ENCODE measurements at places on chromosomes 3 and 15.

GRCh38 chr3:80190051-80190450 lies 422.3 kb upstream of the ROBO1 start:
- DNase-seq = no peak

GRCh38 chr3:169146179-169146665 lies 517.3 kb downstream of the MECOM start:
- peak; percentile 46 for DNase-seq

GRCh38 chr3:8773941-8774542 lies 4.6 kb upstream of the OXTR start:
- no peak for DNase-seq

DNA sequence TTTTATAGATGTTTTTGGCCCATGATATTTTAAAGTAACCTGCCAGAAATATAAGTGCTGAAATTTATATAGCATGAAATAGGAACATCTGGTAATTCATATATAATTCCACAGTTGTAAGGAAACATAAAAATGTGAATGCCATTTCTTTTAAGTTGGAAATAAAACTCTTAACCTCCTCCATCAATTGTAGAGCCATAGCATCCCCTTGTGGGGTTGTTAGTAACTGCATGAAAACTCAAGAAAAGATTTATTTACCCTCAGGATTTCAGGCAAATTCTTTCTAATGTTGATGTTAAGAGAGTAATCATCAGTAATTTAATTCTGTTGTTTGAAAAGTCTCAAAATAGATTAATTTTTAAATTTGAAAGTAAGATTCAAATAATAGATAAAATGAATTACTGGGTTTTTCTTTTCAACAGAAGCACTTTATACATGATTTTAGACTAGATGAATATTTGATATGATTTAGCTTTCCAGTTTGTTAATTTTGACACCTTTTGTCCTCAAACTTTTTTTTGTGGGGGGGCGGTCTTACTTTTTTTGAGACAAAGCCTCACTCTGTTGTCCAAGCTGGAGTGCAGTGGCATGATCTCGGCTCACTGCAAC lies 74.7 kb downstream of the RASA2 start:
- DNase-seq = peak; percentile 9

- no peak for DNase-seq
Measured at GRCh38 chr15:43270676-43271306, 4.1 kb upstream of the TGM5 start.

- peak; percentile 76 for DNase-seq
Measured at GRCh38 chr15:33292717-33293307, 18.0 kb upstream of the RYR3 start.

- DNase-seq = no peak
Measured at GRCh38 chr3:127955728-127956127, 40.7 kb downstream of the KBTBD12 start.

- no peak for DNase-seq
Measured at GRCh38 chr3:113065336-113065735, 74.6 kb downstream of the GTPBP8 start.

DNA sequence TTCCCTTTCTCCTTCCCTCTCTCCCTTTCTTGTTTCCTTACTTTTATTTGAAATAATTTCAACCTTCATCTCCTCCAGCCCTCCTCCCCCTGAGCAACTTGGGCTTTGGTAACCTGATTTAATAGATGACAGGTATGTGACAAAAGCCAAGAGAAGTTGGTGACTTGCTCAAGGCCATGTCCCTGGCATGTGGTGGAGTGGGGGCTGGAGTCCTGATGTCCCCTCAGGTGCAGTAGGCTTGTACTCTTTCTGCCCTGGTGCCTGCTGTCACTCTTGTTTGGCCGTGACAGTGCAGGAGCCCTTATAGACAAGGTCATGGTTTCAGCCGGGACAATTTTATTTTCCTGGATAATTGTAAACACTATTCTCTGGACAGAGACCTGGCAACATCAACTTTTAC lies 152.7 kb downstream of the SV2B start:
- no peak for DNase-seq

- no peak for DNase-seq
Measured at GRCh38 chr3:52800079-52800478, 5.5 kb downstream of the ITIH3 start.

DNA sequence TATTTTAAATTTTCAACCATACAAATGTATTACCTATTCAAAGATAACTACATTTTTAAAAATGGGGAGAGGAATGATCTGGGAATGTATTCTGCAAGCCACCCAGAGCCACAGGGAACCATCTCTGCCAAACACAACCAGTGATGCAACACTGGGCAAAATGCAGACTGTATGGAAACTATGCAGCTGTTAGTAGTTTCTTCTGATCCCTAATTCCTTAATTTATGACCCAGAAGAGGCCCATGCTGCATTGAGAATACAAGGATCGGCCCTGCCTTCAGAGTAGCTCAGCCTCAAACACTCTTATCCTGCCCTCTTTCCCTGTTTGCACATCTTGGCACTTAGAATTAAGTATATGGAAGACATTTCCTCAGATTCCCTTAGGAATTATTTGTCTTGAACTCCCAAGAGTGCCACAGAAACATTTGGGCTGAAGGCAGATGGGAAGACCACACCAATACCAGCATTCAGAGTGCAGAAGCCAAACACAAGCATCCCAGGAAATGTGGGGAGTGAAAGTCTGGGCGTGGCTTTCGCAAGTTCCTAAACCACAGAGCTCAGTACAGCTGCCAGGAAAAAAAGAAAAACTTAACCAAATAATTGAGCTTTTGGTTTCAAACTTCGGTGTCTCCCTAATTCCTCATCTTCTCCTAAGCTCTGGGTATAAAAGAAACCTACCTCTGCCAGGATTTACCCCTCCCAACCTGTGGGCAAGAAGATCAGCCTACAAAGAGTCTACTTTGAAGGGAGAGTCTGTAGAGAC lies 5.3 kb downstream of the SNUPN start:
- no peak for DNase-seq

DNA sequence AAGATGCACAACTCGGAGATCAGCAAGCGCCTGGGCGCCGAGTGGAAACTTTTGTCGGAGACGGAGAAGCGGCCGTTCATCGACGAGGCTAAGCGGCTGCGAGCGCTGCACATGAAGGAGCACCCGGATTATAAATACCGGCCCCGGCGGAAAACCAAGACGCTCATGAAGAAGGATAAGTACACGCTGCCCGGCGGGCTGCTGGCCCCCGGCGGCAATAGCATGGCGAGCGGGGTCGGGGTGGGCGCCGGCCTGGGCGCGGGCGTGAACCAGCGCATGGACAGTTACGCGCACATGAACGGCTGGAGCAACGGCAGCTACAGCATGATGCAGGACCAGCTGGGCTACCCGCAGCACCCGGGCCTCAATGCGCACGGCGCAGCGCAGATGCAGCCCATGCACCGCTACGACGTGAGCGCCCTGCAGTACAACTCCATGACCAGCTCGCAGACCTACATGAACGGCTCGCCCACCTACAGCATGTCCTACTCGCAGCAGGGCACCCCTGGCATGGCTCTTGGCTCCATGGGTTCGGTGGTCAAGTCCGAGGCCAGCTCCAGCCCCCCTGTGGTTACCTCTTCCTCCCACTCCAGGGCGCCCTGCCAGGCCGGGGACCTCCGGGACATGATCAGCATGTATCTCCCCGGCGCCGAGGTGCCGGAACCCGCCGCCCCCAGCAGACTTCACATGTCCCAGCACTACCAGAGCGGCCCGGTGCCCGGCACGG lies 991 bp downstream of the SOX2 start:
- DNase-seq = peak; percentile 48

DNA sequence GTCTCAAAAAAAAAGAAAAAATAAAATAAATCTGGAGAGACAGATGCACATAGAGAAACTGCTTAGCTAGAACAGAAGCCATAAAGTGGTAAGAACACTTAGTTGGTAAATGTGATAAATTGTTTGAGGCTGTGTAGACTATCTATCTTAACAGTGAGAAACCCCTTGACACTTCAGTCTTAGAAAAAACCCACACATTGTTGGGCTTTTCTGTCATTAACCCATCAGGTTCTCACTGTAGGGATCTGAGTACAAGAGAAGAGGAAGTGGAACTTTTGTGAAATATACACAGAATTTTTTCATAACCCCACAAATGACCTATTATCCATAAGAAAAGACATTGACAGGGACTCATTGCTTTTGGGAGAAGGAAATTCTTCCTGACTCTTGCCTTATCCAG lies 24.4 kb downstream of the TP63 start:
- DNase-seq = no peak

DNA sequence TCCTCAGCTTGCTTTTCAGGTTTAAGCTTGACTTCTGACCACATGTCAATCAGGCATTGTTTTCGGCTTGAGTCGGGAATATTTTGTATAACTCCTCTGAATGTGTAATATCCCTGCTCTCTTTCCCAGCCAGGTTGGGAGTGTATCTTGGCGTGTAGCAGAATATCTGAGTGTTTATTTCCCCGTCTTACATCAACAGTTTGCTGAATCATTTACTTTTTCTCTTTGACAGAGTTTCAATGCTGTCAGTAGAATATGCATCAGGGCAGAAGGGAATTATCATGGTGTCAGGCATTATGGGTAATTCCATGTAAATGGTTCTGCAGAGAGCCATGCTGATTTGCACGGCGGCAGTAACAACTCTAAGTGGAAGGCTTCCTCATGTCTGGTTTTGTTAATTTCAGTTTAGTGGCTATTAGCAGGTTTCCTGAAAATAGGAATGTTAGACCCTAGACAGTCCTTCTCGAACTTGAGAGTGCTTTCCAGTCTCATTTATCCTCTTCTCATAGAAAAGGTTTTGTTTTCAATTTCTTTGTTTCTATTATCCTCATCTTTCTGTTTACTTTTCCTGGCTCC lies 566.3 kb downstream of the AGBL1 start:
- DNase-seq = no peak

DNA sequence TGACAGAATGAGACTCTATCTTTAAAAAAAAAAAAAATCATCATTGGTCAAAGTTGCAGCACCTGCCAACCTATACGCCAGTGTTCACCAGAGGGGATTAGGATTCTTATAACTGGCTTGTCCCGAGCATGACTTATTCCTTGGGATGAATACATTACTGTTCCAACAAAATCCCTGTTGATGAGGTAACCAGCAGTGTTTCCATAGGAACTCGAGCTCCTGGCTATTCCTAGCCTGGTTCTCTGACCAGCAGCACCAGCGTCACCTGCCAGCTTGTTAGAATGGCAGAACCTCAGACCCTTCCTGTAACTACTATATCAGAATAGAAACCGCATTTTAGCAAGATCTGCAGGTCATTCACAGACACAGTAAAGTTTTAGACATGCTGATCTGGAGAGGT lies 364.4 kb downstream of the PTPRG start:
- DNase-seq = no peak

GRCh38 chr3:55264919-55265318 lies 222.2 kb downstream of the WNT5A start:
- no peak for DNase-seq

DNA sequence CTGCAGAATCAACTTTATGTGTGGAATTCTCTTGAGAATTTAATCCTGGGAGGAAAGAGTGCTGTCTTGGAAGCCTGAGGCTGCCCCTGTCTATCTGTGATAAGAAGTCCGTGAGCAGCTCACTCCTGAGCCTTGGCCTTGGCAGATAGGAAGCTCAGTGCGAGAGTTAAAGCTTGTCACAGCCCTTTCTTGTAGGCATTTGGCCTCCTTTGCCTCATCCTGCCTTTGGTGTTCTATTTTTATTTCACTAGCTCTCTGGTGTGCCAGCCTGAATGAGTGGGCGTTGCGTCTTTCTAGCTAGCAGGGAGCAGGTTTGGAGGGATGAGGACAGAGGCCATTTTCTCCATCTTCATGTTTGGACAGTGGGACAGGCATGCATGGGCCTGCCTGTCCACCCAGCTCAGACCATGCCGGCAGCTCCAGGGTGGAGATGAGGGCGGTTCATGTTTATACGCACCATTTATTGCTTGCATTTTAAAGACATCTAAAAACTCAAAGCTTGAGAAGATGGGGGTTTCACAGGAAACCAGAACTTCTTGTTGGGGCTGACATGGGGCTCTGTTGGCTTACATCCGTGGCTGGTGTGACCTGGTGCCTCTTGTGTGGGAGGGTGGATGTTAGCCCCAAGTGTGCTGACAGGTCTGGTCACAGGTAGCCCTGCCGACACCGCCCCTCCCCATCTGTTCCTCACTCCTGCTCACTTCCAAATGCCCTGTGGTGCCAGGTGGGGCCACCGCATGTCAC lies 29.8 kb downstream of the IRAK2 start:
- no peak for DNase-seq

- no peak for DNase-seq
Measured at GRCh38 chr3:170137986-170138385, 43.5 kb downstream of the PHC3 start.

- no peak for DNase-seq
Measured at GRCh38 chr3:113614402-113614801, 82.0 kb downstream of the USF3 start.

- DNase-seq = no peak
Measured at GRCh38 chr15:45631776-45632175, 3.1 kb upstream of the SQOR start.

GRCh38 chr3:108437439-108437838 lies 73.0 kb downstream of the MYH15 start:
- no peak for DNase-seq

- DNase-seq = no peak
Measured at GRCh38 chr15:69436951-69437350, 15.7 kb upstream of the RPLP1 start.

DNA sequence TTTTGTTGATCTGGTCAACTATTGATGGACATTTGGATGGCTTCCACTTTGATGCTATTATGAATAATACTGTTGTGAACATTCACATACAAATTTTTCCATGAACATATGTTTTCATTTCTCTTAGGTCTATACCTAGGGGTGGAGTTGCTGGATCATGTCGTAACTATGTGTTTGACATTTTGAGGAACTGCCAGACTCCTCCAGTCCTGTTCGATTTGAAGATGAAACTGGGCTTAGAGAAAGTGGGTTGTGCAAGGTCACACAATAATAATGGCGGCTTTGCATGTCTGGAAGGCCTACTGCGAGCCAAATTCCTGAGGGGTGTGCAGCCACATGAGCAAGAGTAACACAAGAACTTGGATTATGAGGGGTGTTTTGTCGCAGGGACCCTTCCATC lies 2.6 kb downstream of the TSEN2 start:
- DNase-seq = no peak

DNA sequence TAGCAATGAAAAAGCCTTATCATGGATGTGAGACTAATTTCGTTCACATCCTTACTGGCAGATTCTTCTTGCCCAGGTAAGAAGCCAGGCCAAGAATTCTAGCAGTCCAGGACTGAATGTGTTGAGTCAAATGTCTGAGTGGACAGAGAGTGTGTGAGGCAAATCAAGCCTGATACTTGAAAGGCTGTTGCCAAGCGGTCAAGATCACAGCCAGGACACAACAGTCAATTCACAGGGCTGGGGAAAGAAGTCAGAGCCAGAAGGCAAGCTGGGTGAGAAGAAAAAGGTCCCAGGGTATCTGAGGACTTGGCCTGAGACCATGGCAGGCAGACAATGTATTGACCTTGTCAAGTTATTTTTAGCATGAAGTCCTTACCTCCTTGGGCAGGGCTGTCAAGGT lies 301.3 kb downstream of the ZNF385D start:
- DNase-seq = no peak

- peak; percentile 11 for DNase-seq
Measured at GRCh38 chr3:100184948-100185570, 70.8 kb upstream of the FILIP1L start.

- DNase-seq = no peak
Measured at GRCh38 chr15:64141798-64142512, 9.6 kb upstream of the SNX22 start.

- no peak for DNase-seq
Measured at GRCh38 chr15:47212222-47213010, 504.9 kb upstream of the SEMA6D start.

- DNase-seq = no peak
Measured at GRCh38 chr3:118587037-118587741, 447.5 kb downstream of the IGSF11 start.

All from WERI-Rb-1 (cell line).